ENCODE measurements at places on chromosomes 11 and 22. TPM values are rescaled to one million over a fixed set of nuclear protein-coding genes. Genes with fewer than 3 reads are reported as not detected.

The VSIG2 gene
- 0.34 TPM for total RNA-seq

The OR2AG1 gene
- total RNA-seq, result not detected

The GTSE1 gene
- total RNA-seq, result 73.8 TPM

The DAGLA gene
- total RNA-seq, result 0.08 TPM

The SYT8 gene
- total RNA-seq, result not detected

The FGF4 gene
- not detected for total RNA-seq

- DNase-seq, result no peak
These were observed 322.5 kb upstream of the SORL1-AS1 start for GRCh38 chr11:121775276-121775675.

GRCh38 chr11:131661132-131661531 lies 290.7 kb downstream of the NTM start:
- no peak for DNase-seq

DNA sequence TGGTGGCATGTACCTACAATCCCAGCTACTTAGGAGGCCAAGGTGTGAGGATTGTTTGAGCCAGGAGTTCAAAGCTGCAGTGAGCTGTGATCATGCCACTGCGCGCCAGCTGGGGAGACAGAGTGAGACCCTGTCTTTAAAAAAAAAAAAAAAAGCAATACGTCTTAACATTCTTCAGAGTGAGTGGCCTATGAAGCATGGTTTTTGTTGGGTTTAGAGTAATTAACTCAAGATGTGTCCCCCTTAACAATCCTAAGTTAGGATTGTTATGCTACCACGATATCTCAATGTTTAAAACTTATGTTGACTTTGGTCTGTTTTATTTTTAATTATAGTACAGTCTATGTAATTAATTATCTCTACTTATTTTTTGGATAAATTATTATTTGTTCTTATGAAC lies 156.1 kb downstream of the HIPK3 start:
- no peak for DNase-seq

DNA sequence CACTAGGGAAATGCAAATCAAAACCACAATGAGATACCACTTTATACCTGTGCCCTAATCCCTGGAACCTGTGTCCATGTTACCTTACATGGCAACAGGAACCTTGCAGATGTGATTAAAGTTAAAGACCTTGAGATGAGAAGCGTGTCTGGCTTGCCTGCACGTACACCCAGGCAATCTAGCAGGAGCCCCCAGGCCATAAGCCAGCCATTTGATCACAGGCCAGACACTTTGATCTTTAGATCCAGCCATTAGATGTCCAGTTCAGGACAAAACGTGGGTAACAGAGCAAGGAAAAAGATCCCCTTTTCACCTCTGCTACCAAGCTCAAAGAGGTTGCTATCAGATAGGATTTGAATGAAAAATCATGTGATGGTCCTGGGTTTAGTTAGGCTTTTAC lies 378.8 kb downstream of the BUD13 start:
- DNase-seq, result no peak

DNA sequence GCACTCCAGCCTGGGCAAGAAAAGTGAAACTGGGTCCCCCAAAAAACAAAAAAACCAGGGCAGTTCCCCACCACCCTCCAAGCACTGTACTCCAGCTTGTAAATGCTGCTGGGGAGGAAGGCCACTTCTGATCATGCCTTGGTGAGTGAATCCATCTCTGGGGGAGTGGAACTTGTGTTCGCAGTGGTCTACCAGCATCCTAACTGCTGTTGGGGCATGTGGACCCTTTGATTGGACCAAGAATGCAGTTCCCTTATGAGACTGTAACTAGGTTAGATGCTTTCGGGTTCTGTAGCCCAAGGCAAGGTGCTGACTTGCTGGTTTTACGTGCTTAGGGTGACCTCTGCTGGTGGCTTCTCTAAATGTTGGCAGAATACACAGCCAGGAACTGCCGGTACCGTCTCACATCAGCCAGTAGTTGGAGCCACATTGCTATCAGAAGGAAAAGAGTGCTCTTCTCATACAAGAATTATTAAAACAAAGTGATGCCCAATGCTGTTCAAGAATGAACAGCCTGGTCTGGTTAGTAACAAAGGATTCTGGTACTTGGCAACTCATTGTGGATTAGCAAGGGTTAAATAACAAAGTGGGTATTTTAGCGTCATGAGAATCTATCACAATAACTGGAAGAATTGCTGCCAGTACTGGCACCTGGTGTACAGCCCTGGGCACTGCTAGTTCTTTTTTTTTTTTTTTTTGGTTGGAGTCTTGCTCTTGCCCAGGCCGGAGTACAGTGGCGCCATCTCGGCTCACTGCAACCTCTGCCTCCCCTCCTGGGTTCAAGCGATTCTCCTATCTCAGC lies 13.0 kb downstream of the EIF1AD start:
- DNase-seq, result peak; percentile 76

- DNase-seq, result no peak
These were observed 14.3 kb upstream of the ARRB1 start for GRCh38 chr11:75365711-75366181.
